ENCODE measurements at places on chromosomes 13 and 19.

DNA sequence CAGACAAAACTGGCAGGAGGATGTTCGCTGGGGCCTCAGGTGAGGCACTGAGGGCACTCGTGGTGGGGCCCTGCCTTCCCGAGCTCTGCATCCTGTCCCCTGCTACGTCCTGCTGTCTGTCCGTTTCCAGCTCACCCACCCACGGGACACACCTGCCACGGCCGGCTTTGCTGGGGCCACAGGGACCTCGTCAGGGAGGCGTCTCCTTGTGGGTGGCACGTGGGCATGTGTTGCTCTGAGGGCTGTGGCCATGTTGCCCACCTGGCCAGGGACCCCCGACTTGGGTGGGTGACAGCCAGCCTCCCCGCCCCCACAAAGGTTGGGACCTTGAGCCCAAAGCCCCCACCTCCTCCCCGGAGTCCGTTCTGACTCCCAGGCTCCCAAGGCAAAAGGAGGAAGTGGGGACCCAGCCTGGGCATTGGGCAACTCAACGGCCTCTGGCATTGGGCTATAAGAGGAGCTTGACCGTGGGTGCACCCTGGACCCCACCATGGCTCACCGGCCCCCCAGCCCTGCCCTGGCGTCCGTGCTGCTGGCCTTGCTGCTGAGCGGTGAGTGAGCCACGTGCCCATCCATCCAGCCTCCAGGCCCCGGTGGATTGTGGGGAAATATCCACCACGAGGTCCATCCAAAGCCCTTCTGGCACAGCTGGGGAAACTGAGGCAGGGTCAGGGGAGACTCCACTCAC lies at the start of gene PRTN3:
Gene PRTN3 (plus strand): TSS at position 481 of the 688 bp plus-strand sequence. CDS start 10 bp downstream, at position 491.
- no peak for DNase-seq

GRCh38 chr19:1434577-1435060 lies 3.6 kb upstream of the RPS15 start:
- no peak for DNase-seq

DNA sequence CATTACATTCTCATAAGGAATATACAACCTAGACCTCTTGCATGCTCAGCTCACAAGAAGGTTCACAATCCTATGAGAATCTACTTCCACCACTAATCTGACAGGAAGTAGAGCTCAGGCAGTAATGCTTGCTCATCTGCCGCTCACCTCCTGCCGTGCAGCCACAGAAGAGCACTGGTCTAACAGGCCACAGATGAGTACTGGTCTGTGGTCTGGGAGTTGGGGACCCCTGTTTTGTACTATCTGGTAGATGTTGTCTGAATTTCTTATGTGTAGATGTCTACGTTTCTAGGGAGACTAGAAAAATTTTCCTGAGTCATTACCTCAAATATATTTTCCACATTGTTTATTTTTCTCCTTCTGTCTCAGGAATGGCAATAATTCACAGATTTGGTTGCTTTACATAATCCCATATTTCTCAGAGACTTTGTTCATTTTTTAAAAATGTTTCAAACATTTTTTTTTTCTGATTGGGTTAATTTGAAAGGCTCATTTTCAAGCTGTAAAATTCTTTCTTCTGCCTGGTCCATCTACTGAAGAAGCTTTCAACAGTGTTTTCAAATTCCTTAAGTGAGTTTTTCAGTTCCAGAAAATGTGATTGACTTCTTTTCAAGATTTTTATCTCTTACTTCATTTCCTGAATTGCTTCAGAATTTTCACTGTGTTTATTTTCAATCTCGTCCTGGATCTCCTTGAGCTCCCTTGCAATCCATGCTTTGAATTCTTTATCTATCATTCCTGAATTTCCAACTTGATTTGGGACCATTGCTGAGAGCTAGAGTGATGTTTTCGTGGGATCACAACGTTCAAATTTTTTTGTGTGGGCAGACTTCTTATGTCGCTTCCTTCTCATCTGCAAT lies 1322.2 kb downstream of the PCDH9 start:
- DNase-seq = no peak

DNA sequence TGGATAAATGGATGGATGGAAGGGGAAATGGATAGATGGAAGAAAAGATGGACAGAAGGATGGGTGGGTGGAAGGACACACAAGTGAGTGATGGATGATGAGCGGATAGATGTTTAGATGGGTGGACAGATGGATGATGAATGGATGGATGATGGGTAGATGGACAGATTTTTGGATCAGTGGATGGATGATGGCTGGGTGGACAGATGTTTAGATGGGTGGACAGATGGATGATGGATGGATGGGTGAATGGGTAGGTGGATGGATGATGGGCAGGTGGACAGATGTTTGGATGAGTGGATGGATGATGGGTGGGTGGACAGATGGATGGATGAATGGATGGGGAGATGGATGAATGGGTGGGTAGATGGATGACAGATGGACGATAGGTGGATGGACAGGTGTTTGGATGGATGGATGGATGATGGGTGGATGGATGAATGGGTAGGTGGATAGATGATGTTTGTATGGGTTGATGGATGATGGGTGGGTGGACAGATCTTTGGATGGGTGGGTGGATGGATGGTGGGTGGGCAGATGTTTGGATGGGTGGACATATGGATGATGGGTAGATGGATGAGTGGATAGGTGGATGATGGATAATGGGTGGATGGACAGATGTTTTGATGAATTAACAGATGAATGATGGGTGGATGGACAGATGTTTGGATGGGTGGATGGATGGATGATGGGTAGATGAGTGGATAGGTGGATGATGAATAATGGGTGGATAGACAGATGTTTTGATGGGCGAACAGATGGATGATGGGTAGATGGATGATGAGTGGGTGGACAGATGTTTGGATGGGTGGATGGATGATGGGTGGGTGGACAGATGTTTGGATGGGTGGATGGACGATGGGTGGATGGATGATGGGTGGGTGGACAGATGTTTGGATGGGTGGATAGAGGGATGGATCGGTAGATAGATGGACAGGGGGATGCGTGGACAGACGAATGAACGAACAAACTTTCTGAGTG lies 39.5 kb downstream of the CERS4 start:
- no peak for DNase-seq

GRCh38 chr19:32363175-32363574 lies 17.8 kb downstream of the ZNF507 start:
- no peak for DNase-seq

DNA sequence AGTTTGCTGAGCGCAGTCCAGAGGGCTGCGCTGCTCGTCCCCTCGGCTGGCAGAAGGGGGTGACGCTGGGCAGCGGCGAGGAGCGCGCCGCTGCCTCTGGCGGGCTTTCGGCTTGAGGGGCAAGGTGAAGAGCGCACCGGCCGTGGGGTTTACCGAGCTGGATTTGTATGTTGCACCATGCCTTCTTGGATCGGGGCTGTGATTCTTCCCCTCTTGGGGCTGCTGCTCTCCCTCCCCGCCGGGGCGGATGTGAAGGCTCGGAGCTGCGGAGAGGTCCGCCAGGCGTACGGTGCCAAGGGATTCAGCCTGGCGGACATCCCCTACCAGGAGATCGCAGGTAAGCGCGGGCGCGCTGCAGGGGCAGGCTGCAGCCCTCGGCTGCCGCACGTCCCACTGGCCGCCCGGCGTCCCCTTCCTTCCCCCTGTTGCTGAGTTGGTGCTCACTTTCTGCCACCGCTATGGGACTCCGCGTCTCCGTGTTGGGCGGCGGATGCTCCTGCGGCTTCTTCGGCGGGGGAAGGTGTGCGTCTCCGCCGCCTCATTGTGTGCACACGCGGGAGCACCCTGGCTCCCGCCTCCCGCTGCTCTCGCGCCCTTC lies 772 bp downstream of the GPC6 start:
- no peak for DNase-seq

- no peak for DNase-seq
Observed at GRCh38 chr19:58586133-58586765, 13.1 kb upstream of the MZF1 start.

DNA sequence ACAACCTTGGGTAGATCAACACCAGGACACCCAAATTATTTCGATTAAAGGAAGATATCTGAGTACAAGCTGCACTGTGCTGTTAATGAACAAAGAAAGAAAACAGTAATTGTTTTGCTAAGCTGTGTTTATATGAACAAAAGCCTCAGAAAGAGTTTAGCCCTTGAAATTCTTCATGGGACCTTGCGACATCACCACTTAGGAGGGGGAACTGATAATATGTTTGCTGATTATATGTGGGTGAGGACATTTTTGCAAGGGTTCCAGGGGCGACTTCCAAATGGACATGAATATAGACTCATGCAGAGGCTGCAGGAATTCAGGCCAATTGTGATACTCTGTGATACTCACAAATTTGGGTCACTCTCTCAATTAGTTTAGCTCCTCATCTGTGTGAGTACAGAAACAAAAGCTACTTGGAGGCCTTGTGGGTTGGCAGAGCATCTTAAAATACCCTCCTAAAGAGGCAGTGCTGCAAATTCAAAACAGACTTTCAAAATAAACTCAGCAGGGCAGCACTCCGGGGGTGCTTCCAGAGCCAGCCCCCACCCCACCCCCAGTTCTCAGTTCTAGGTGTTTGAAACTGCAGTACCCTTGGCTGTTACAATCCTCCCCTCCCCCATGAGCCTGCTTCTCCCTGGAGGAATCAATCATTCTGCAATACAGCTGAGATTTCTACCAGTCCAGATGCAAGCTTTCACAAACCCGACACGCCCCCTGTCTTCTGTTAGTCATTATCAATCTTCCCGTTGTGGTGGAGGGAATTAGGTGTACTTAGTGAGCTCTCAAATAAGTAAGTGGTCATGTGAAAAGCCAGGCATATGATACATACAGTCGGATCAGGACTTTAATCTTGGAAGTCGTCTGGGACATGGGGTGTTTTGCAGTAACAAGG lies 97.0 kb upstream of the MBNL2 start:
- no peak for DNase-seq

GRCh38 chr19:38869836-38870607 lies 8.1 kb downstream of the RINL start:
- DNase-seq = peak; percentile 84

DNA sequence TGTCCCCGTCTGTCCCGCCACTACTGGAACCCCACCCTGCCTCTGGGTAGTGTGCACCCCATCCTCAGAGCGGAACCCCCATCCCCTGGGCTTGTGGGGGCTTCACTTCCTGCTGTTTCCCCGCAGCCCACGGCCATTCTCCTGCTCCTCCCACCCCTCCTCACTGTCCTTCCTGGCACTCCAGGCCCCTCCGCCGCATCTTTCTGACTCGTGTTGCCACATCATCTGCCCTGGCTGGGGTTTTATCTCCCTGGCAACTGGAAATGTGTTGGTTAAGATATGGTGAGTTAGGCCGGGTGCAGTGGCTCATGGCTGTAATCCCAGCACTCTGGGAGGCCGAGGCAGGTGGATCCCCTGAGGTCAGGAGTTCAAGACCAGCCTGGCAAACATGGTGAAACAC lies 37.3 kb downstream of the KDM4B start:
- DNase-seq = no peak

- no peak for DNase-seq
Observed at GRCh38 chr19:54333586-54334298, 5.2 kb downstream of the LILRA4 start.

- DNase-seq = no peak
Observed at GRCh38 chr19:38389101-38389925, 816 bp downstream of the SPRED3 start.

DNA sequence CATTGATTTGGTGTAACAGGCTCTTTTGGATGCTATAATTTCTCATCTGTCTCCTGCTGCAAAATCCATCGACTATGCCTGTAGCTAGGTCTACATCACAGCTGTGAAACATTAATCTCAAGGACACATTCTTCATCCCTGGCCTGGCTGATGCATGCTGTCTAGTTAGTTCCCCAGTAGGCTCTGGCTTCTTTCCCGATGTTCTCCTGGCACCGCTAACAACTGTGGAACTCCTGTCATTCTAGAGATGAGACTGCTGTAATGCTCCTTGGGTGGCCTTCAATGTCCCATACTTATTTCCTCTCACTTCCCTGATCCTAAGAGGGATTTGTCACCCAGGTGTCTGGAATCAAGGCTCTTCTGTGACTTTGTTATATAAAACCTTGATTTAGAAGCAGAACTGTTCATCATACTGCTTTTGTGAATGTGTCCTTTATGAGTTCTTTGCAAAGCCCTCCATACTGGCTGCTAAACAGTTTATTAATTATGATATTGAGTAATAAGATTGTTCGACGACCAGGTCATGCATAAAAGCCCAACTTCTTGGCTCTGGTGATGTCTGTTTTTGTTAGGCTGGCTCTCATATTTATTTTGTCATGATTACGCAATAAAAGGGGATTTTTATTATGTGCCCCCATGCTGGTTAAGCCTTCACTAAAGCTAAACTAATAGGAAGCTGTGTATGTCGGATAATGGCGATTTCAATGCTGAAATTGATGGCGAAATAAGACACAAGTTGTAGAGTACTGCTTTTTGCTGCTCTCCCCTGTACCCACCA lies 227.5 kb downstream of the DCT start:
- no peak for DNase-seq

- DNase-seq = peak; percentile 15
Observed at GRCh38 chr19:50669302-50670101, 20.3 kb downstream of the C19orf81 start.

DNA sequence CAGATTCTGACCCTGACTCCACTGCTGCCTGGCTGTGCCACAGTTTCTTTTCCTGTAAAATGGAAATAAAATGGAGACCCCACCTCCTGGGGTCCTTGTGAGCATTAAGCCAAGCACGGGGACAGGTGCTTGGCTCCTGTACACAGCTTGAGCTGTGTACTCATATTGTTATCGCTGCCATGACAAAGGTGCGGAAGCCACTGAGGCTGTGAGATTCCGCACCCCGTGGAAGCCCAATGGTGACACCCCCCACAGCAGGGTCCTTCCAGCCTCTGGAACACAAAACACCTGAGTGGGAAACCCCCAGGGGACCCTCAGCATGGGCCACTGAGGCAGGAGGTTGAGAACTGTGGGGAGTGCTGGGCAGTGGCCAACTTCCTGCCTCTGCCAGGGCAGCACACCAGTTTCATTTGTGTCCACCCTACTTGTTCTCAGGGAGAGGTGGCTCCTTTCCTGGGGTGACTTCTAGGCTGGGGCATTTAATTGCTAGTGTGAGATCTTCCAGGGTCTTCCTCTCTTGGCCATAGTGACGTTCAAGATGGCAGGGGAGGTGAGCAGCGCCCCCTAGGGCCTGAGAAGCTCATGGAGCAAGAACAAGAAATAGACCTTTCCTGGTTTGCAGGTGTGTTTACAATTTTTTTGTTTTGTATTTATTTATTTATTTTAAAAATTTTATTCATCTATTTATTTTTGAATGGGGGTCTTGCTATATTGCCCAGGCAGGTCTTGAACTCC lies 5.4 kb upstream of the JSRP1 start:
- DNase-seq = no peak

DNA sequence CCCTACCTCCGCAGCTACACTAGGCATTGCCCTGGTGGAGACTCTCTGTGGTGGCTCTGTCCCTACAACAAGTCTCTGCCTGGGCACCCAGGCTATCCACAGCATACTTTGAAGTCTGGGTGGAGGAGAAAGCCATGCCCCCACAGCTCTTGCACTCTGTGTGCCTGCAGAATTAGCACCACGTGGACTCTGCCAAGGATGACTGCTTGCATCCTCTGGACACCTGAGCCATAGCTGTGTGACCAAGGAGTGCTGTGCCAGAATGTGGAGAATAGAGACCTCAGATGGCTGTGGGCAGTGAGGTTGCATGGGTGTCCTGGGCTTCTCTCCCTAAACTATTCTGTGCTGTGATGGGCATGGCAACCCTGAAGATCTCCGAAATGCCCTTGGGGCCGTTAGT lies 21.2 kb upstream of the MCF2L start:
- no peak for DNase-seq

All from stimulated activated CD8-positive, alpha-beta memory T cell treated with anti-CD3 and anti-CD28 coated beads, Interleukin-15, amount 100 ng/mL, for 24 hours (primary cell).